ENCODE measurements at places on chromosomes 1 and 21.

GRCh38 chr1:205422993-205423642 is 1.3 kb upstream of the LEMD1 start:
- no peak for DNase-seq

DNA sequence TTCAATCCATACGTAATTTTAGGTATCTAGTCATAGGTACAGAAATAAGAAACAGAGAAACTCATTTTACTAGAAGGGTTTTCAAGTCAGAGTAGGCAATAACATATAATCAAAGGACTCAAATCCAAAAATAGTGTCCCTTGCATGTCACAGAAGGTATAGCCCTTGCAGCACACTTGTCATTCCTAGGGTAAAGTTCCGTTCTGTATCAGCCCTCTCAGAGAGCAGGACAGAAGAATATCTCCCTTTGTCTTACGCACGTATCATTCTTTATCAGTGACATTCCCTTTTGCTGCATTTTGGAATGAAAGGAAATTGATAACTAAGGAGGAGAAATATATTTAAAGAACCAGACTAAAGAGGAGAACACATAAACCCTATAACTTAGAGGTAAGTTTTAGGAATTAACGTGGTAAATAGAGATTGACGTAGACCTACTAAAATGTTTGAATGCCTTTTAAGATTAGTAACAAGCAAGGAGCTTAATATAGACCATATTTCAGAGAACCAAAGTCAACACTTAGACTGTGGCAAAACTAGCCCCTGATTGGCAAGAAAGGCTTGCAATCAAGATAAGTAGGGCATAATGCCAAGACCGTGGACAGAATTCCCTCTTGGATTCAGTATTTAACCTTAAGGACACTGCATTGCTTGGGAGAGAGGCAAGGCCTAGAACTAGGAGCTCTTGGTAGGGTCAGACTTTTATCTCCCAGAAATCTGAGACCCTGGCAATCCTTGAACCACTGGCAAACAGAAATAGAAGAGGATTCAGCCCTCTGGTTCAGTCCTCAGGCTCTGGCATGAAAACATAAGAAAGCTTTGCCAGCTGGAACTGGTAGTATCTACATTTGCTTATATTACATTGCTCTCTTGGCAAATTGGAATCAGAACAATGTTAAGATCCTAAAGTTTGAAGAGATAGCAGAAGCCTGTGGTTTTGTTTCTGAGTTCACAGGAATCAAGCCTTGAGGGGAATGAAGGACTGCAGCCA is 232.1 kb downstream of the ASTN1 start:
- DNase-seq = no peak

GRCh38 chr1:11787251-11787803 is 18.4 kb downstream of the MTHFR start:
- DNase-seq = no peak

DNA sequence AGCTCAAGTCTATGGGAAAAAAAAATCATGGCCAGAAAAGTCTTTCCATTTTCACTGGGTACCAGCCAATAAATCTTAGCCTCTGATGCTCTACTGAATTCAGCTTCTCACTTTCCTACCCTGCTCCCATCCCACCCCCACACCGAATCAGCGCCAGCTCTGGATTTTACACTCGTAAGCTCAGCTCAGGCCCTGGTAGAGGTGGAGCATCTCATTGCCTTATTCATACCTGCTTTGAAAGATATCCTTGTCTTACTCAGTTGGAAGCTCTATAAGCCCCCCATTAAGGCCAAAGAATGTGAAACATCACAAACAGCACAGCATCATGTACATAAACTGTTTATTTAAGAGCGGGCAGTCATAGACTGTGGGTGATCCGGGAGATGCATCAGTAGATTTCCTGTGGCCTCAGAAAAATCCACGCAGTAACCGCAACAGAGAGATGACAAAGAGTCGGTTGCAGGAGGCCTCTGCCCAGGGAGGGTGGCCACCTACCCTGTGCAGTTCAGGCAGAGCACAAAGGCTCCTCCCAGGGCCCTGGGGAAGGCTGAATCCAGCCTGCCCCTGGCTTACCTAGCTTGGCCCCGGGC is 36.4 kb upstream of the ETS2 start:
- no peak for DNase-seq

- DNase-seq = no peak
Observed at GRCh38 chr21:36828891-36829515, 130.1 kb downstream of the SIM2 start.

GRCh38 chr1:241499910-241500309 is 19.6 kb downstream of the FH start:
- no peak for DNase-seq

DNA sequence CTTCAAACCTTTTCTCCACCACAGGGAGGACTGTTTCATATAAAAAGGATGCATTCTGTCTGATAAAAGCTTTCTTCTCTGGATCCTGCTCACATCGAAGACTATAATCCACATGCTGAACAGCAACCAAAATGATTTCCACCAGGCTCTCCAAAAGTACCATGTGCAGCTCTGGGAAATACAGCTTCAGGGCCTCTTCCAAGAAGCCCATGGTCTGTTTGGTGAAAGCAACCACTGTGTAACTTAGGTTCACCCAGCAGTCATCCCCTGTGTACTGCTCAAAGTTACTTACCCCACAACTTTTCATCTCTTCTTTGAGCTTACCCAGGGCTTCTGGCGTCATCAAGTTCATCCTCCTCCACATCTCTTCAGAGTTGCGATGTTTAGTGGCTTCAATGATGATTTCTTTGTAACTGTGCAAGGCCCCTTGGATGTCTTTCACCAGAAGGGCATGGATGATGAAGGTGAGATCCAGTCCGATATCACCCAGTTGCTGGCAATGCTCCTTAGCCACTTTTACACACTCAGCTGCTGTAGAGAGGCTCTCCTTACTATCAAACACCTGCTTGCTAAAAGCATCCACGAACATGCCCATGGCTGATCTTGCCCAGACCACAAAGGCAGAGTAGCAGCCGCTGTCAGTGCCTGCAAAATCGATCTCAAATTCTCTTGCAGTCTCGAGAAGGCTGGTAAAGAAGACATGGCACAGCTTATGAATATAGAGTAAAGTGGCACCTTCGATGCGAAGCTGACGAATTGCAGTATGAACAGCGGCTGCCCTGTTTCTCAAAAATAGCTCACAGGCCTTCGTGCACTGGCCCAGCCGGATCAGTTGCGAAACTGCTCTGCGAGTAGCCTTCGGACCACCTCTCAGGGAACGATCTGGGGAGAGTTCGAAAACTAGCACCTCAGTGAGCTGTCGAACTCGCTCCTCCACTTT is 1.7 kb downstream of the EXOC8 start:
- no peak for DNase-seq

- DNase-seq = peak; percentile 7
Observed at GRCh38 chr1:241531195-241532161, 700 bp upstream of the KMO start.

DNA sequence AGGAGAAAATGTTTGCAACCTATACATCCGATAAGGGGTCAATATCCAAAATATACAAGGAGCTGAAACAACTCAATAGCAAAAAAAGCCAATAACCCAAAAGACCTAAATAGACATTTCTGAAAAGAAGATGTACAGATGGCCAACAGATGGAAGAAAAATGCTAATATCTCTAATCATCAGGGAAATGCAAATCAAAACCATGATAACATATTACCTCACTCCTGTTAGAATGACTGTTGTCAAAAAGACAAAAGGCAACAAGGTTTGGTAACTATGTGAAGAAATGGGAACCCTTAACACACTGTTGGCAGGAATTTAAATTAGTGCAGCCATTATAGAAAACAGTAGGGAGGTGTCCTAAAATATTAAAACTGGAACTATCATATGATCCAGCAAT is 74.7 kb downstream of the LEPR start:
- no peak for DNase-seq

DNA sequence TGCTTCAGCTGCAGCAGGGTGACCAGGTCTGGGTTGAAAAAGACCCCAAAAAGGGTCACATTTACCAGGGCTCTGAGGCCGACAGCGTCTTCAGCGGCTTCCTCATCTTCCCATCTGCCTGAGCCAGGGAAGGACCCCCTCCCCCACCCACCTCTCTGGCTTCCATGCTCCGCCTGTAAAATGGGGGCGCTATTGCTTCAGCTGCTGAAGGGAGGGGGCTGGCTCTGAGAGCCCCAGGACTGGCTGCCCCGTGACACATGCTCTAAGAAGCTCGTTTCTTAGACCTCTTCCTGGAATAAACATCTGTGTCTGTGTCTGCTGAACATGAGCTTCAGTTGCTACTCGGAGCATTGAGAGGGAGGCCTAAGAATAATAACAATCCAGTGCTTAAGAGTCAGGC is 2.9 kb downstream of the C1QA start:
- DNase-seq = no peak

- DNase-seq = no peak
Observed at GRCh38 chr1:176174108-176174507, 33.0 kb downstream of the COP1 start.

DNA sequence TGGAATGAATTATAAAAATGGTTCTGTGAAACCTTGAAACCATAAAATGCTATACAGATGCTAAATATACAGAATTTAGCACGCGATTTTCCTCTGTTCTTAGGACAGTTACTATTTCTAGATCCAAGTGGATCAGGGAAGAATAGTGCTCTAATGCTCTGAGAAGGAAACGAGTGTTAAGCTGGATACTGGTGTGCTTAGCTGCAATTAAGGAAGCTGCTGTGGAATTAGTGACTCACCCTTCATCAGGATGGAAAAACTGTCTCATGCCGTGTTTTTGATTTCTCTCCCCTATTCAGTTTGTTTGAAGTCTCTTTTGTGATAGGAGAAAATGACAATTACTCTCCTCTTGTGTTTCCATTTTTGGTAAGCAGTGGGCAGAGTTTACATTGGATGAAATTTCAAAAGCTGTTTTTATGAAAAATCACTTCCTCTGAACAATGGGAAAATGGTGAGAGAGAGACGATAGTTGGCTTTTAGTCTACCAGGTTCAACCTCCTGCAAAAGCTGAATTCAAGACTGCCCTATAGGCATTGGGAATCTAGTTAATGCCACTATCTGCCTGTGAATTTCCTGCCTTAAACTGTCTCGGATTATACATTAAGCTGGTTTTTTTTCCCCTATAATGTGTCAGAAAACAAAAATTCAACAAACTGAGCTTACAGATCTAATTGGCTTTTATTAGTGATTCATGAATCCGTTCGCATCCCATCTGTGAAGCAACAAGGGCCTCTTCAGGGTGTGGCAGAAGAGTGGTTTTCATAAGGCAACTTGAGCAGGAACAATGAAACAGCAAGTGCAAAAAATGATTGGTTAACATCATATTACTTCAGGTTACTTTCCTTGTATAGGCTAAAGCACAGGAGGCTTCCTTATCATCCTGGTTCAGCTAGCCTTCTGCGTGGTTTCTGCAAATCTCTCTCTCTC is 179.8 kb downstream of the ST6GALNAC3 start:
- DNase-seq = no peak

DNA sequence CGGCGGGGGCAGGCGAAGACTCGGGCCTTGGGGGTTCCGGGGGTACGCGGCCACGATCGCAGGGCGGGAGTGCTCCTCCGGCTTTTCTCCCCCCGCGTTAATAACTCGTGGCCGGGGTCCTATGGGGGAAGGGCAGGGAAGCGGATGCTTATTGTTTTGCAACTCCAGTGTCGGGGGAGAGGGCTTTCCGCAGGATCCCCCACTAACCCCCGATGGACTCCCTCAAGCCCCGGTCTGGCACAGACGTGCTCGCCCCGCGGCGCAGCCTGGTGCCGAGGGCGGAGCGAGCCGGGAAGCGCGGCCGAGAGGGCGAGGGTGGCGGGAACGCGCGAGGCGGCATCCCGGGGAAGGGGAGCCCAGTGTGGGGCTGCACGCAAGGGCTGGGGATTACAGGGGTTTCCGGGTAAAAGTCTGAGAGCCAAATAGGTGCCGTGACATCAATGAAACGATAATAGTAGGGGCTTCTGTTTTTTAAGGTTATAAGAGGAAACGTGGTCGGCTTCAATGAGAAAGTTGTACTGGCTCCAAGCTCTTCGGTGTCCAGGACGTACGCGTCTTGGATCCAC is 772 bp downstream of the UCK2 start:
- peak; percentile 55 for DNase-seq

- no peak for DNase-seq
Observed at GRCh38 chr21:32093646-32094462, 185.0 kb downstream of the MIS18A start.

DNA sequence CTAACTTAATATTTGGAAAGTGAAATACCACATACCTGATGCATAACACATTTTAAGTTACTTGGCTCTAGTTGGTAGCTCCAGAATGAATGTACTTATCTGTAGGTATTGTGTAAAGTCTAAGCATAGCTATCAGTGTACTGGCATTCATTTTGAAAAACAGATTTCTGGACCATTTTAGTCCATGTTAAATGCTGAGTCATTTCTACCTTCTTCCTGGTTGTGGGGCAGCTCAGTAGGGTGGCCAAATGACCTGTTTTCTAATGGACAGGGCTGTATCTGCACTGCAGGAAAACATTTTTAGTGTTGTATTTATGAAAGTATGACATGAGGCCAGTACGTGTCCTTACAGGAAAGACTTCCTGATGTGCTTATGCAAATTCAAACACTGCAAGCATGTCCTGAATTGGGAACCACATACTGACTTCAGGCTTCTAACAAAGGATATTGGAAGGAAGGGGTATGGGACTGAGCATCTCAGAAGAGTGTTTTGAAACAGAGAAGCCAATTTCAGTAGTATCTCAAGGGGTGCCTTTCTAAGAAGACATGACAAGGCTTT is 300.3 kb upstream of the B3GALT2 start:
- no peak for DNase-seq

GRCh38 chr1:19054216-19054615 is 97.7 kb upstream of the IFFO2 start:
- no peak for DNase-seq

GRCh38 chr1:77542813-77543420 is 139.5 kb downstream of the ZZZ3 start:
- DNase-seq = no peak

DNA sequence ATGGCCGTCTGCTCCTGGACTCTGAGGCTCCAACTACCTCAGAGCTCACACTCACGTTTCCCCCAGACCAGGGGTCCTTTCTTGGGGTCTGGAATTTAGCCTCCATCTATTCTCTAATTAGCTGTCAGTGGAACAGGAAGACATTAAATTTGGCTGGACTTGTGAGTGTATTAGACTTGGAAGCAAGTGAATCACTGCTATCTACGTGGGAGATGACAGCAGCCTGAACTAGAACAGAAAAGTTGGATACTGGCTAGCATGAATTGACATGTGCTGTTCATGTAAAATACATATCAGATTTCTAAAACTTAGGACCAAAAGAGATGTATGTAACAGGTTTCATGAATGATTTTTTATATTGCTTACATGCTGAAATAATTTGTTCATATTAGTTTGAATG is 28.0 kb downstream of the TAF5L start:
- no peak for DNase-seq

- DNase-seq = no peak
Observed at GRCh38 chr21:40563900-40564299, 283.1 kb downstream of the DSCAM start.

- peak; percentile 36 for DNase-seq
Observed at GRCh38 chr1:228783418-228784040, 48.2 kb downstream of the RHOU start.

DNA sequence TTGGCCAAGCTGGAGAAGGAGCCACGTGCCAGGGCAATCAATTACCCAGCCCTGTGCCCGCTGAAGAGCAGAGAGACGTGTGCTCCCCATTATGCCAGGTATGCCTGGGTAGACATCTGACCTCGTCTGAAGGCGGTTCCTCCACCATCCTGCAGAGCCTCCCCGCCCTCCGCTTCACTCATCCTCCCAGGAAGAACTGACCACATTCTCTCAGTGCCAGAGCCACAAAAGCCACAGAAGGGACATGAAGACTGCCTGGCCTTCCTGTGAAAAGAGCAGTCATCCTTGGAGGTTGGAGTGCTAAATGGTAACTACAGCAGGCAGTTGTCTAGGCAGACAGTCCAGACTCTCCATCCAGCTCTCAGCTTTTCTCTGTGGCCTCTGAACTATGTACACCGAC is 12.0 kb downstream of the SYT2 start:
- DNase-seq = no peak
